ENCODE measurements at places on chromosomes 2 and 18.

GRCh38 chr2:39094717-39095363, 26.0 kb downstream of the SOS1 start:
- DNase-seq, result no peak

DNA sequence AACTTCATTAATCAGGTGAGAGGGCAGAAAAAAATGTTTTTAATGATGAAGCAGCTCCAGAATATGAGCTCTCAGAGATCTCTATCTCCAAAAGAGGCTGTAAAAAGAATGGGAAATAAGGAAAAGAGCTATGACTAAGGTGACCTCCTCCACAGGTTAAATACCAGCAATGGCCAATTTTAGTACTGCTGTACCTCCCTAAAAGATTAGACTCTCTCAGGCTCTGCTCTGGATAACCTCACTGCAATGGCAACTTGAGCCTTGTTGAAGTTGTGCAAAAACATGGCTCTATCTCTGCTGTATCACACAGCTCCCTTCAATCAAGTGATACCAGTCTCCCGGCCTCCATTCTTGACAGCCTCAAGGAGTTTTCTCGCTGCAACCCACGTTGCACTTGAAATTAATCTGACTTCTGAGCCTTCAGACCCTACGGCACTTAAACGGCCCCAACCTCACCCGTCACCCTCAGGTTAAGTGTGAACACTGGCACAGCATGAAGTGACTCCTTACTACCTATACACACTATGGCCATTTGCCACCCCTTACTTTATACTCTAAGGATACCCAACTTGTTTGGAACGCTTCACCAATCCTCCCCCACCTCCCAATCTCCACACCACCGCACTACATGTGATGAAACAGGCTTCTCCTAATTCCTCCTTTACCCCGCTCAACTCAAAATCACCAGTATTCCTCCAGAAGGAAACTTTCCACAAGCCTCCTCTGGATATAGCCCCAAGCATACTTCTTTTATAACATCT, 36.3 kb downstream of the SMAD2 start:
- DNase-seq, result no peak

GRCh38 chr18:54239601-54240000, 15.1 kb upstream of the MBD2 start:
- DNase-seq, result no peak

DNA sequence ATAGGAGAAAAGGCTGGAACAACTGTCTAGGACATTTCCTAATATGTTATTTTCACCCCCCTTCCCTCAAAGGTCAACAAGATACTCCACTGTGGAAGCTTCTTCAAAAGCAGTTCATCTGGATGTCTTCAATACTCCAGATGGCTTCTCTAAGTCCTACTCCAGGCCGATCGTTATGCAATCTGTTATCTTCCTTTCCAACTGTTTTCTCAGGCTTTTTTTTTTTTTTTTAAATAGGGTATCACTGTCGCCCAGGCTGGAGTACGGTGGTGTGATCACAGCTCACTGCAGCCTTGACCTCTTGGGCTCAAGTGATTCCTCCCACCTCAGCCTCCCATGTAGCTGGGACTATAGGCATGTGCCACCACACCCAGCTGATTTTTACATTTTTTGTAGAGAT, 26.3 kb downstream of the ATP8B1 start:
- DNase-seq, result no peak

GRCh38 chr18:79625924-79626561, 53.6 kb upstream of the CTDP1 start:
- DNase-seq, result no peak

All from NCI-H526 (cell line).